ENCODE measurements at places on chromosomes 1 and 21.

DNA sequence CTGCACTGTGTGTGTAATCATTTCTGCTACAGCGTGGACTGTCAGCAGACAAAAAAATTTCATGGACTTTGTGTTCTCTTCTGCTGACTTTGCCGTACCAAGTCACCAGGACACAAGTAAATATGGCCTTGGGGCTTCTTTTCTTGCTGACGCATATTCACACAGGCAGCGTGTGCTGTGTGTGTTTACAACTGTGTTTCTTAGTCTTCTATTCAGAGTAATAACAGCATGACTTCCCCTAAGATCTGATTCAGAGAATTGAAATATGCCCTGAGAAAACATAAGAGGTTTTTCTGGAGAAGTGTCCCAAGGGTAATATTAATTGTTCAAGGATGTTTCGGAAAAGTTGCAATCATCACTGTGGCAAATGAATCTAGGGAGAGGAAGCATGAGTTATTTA lies 47.1 kb upstream of the DYNLT5 start:
- no peak for DNase-seq

- DNase-seq = no peak
These were observed 299.9 kb upstream of the PLD5 start for GRCh38 chr1:242824435-242824834.

GRCh38 chr1:184633785-184634184 lies 120.9 kb downstream of the EDEM3 start:
- no peak for DNase-seq

DNA sequence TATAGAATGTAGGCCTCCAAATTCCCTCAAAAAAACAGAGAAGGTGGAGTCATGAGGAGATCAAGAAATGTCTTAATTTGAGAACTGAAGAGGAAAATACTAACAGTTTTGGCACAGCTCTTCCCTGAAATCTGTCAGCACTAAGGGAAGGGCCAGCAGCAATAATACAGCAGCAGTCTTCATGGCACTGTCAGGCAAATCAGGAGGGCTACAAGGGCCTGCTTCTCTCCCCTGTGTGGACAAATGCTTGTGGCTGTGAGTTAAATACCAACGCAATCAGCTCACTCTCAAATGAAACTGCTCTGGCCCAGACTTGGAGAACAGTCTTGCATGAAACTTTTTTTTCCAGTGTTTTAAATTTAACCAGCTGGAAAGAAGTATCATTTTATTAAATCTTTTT lies 20.5 kb upstream of the CNN3 start:
- no peak for DNase-seq

GRCh38 chr1:115013792-115014191 lies 15.8 kb upstream of the TSHB start:
- no peak for DNase-seq

All from stimulated activated CD4-positive, alpha-beta T cell treated with anti-CD3 and anti-CD28 coated beads, Interleukin-4, amount 100 ng/mL, for 48 hours (primary cell).